H7 (cell line): ENCODE measurements at places on chromosomes 5 and 9.

DNA sequence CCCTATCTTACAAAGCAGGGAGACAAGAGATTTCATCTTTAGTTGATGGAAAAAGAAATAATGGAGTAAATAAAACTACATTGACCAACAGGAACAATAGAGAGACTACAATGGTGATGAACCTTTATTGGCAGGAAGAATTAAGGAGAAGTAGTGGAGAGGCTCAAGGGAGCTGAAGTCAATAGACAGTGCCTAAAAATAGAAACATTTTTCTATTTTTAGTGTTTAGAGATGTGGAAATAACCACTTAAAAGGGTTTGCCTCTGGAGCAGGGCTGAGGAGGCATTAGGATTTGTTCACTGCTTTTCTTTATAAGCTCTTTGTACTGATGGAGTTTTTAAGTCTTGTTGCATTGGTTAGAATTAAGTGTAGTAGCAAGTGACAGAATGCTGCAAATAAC is 98.4 kb upstream of the ERCC6L2 start:
- DNase-seq, result no peak

DNA sequence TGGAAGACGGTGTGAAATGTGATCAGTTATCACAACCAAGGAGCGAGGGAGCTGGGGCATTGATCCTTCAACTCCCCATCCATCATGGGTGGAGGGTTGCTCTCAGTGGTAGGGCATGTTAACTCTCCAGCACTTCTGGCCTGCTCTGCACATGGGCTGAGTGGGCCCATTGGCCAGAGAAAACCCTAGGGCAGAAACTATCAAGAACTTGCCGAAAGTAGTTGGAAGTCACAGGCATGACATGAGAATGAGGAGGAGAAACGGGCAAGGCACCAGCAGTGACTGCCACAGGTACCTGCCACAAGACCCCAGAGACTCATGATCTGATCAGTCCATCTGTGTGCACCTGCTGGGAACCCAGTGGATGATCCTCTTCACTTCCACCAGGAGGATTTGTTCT is 50.9 kb upstream of the CXCL14 start:
- no peak for DNase-seq

DNA sequence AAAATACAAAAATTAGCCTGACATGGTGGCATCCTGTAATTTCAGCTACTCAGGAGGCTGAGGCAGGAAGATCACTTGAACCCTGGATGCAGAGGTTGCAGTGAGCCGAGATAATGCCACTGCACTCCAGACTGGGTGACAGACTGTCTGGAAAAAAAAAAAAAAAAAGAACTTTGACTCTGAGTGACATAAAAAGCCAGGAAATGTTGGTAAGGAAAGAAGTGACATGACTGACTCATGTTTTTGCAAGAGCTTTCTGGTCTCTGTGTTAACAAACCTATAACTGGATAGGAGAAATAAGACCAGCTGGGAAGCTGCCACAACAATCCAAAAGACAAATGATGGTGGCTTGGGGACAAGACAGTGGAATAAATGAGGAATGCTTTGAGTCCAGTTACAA is 272.1 kb downstream of the HINT1 start:
- DNase-seq, result no peak

- no peak for DNase-seq
These were observed 167.3 kb downstream of the TAF11L14 start for GRCh38 chr5:17801595-17801994.

DNA sequence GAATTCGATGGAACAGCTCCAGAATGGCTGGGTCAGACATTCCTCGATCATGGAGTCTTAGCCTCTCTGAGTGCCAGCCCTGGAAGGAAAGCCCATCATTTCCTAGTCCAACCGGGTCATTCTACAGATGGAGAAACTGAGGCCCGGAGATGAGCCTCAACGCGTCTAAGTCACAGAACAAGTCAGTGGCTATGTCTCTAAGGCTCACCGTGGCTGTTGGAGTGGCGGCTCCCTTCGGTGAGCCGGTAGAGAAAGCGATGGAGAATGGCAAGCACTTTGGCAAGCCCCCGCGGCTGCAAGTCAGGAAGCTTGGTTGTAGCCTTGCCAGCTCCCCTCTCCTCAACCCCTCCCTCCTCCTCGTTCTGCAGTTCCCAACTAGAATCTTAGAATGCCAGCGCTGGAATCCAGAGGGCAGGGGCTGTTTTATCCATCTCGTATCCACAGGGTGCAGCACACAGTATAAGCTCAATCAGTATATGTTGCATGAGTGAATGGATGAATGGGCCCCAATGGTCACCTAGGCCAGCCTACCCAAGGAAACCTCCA is 438 bp upstream of the ARSI start:
- DNase-seq, result peak; percentile 75

DNA sequence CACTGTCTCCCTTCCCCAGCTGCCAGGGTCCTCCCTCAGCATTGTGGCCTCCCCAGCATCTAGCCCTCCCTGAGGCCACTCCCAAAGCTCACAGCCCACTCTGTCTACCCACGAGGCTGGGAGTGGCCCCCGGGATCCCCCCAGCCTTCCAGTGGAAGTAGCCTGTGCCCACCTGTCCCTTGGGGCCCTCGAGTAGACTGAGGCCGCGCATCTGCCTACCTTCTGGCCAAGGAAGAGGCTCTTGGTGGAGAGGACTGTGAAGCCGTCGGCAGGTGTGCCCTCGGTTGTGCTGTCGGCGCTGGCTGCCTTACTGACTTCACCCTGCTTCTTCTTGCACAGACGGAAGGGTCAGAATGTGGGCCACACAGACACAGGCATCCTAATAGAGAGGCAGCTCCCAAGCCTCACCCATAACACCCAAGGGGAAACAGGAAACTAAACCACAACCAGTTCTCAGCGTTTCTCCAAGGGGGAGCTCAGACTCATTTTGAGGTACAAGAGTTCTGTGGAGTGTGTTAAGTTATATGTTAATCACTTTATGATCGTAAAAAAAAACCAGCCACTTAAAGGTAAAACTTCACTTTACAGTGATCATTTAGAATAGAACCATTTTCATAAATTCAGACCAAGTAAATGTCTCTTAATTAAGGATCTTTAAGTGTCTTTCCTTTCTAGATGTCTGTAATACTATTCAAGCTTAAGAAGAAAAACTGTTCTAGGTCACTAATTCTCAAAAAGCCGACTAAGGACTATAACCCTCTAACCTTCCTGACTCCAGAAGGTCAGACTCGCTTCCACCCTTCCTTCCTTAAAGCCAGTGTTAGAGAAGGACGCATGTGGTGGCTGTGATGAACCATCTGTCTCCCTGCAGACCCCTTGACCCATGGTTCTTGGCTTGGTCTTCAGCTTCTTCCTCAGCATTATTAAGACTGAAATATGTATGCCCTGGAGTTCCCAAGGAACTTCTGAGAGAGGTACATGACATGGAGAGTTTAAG is 38.5 kb downstream of the MACROH2A1 start:
- no peak for DNase-seq

GRCh38 chr5:106113922-106114321 is 1556.8 kb downstream of the EFNA5 start:
- DNase-seq, result no peak

- DNase-seq, result no peak
These were observed 427.5 kb upstream of the KIF2A start for GRCh38 chr5:61878471-61878870.

GRCh38 chr9:137514691-137515337 is 35.4 kb downstream of the PNPLA7 start:
- DNase-seq, result peak; percentile 53

- DNase-seq, result no peak
These were observed 434.0 kb upstream of the C9orf72 start for GRCh38 chr9:28007097-28007817.
